Stimulated activated CD8-positive, alpha-beta memory T cell treated with anti-CD3 and anti-CD28 coated beads, Interleukin-15, amount 100 ng/mL, for 48 hours (primary cell): ENCODE measurements at places on chromosomes 1 and 21.

DNA sequence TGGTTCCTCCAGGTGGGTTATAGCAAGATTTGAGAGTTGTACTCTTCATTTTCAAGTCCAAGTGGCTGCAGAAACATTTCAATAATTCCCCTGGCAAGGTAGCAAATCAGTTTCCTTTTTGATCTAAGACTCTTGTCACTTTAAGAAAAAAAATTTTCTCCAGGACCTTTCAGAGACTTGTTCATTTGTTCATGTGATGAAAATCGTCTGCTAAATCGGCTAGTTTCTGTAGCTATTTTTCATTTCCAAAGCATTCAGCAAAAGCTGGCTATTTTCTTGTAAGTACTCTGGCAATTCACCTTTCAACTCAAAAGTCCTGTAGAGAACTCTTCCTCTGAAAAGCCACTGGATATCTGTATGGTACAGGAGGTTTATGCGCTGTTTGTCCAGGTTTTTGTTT lies 93.5 kb downstream of the LTN1 start:
- DNase-seq: no peak

- no peak for DNase-seq
Measured at GRCh38 chr1:241457421-241457820, 62.1 kb downstream of the FH start.

DNA sequence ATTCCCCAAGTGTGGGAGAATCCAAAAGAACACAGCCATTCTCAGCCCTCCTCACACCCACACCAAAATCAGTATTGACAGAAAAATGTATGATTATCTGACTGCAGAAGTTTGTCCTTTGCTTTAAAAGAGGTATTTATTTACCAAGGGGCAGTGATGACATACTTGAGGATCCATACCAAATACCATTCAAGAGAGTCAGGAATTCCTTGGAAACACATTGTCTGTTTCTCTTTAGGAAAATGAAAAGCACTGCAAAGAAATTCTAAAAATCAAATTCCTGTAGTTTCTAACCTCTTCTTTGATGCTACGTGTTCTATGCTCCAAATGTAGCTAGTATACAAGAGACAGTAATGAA lies 509.6 kb upstream of the CXADR start:
- DNase-seq: no peak

GRCh38 chr1:11475748-11476147 lies 3.2 kb upstream of the DISP3 start:
- no peak for DNase-seq

DNA sequence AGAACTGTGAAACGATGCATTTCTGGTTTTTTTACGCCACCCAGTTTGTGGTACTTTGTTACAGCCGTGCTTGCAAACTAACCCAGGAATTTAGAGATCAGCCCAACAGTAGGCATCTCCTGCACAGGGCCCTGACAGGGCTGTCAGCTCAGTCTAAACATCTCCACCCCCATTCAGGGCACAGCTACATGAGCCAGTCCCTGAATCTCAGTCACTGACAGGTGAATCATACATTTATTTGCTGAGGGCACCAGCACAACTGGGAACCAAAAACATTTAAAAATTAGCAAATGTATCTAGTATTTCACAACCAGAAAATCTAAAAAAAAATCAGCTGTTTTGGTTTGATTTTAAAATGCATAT lies 30.7 kb downstream of the PRDX6 start:
- no peak for DNase-seq

DNA sequence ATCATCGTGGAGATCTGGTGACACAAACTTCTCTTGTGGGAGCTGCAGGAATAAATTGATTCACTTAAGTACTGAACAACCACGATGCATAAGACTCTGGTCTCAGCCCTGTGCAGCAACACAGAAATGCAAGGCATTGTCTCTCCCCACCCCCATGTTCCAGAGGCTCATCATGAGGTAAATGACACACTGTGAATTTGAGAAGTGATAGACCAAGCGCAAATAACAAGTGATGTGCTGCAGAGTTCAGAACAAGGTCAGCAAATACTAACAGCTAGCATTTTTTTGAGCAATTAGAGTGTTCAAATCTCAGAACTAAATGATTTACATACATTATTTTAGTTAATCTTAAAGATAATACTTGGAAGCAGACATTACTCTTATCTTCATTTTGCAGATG lies 223.7 kb downstream of the SEC16B start:
- no peak for DNase-seq

- DNase-seq: no peak
Measured at GRCh38 chr1:11999236-11999635, 19.0 kb downstream of the MFN2 start.

GRCh38 chr1:151815716-151816327 lies 10.6 kb upstream of the LINGO4 start:
- no peak for DNase-seq

DNA sequence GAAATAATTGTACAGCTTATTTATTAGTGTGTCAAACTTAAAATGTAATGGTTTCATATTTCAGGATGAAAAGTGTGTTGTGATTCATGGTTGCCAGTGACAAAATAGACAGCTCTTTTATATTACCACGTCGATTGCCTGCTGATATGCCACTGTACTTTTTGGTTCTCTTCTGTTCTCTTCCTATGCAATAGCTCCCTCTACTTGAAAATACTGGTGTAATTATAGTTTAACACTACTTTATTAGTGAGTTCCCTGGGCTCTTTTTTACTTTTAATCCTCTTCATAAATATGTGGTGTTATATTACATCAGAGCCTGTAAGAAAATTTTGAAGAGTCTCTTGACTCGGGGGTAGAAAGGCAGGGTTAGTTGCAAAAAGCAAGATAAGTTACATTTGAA lies 111.3 kb downstream of the PATJ start:
- DNase-seq: no peak

DNA sequence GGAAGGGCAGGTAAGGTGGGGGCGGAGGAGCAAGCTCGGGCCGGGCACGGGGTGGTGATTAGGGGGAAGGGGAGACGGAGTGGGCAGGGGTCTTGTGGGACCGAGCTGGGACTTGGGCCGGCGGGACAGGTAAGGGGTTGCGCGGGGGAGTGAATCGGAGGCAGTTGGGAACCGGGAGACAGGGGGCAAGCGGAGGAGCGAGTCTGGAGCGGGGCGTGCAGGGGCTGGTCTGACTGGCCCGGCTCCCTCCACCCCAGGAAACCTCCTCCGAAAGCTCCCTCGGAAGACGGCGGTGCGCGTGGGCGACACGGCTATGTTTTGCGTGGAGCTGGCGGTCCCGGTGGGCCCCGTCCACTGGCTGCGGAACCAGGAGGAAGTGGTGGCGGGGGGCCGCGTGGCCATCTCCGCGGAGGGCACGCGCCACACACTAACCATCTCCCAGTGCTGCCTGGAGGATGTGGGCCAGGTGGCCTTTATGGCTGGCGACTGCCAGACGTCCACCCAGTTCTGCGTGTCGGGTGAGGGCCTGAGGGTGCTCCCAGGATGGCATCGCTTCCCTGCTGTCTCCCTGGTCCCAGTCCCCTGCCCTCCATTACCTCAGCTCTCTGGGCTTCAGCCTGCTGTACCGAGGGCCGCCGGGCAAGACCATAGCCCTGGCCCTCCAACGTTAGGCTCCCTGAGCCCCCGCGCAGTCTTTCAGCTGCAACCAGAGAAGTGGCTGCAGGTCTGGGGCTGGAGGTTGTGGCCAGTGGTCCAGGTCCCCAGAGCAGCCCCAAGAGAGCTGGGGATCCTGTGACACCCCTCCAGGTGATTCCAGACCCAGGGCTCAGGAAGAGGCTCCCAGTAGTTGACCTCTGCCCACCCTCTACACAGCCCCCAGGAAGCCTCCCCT lies 6.3 kb downstream of the OBSCN start:
- DNase-seq: no peak

- DNase-seq: no peak
Measured at GRCh38 chr1:234307726-234308125, 65.5 kb upstream of the COA6 start.

GRCh38 chr1:27887215-27888021 lies 15.1 kb downstream of the THEMIS2 start:
- no peak for DNase-seq

GRCh38 chr1:53060579-53060978 lies 1.4 kb upstream of the PODN start:
- no peak for DNase-seq

GRCh38 chr1:36359383-36359782 lies 26.3 kb downstream of the STK40 start:
- no peak for DNase-seq

DNA sequence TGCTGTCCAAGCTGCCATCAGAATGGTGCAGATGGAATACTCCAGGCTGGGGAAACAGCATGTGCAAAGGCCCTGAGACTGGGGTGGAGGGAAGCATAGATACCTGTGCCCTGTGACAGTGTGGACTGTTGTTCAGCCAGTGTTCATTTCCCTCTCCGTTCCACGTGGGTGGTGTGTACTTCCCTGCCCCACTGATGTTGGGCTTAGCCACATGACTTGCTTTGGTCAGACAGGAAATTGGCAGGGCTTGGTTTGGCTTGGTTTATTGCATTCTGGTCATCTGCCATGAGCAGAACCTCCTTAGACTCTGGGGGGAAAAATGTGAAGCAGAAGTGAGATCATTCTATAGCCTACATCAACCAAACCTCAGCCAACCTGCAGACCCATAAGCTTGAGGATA lies 102.4 kb upstream of the IGSF21 start:
- DNase-seq: no peak

- DNase-seq: no peak
Measured at GRCh38 chr1:225820522-225821120, 10.7 kb downstream of the EPHX1 start.

DNA sequence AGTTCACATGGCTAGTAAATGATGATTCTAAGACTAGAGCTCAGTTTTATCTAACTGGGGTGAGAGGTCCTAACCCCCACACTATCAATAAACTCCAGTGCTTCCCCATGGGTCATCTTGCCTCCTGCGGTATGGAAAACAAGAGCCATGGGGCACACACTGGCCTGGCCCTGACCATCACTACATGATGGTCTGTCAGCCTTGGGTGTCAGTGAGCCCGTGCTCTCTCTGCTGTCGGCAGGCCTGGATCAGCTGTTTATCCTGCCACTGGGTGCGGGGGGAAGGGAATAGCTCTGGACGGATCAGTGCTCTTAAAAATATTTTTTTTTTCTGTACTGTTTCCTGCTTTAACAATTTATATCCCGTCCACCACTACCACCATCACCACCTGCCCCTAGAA lies 255.0 kb upstream of the ADGRL2 start:
- DNase-seq: no peak

GRCh38 chr1:219461981-219462400 lies 150.9 kb downstream of the ZC3H11B start:
- DNase-seq: no peak

DNA sequence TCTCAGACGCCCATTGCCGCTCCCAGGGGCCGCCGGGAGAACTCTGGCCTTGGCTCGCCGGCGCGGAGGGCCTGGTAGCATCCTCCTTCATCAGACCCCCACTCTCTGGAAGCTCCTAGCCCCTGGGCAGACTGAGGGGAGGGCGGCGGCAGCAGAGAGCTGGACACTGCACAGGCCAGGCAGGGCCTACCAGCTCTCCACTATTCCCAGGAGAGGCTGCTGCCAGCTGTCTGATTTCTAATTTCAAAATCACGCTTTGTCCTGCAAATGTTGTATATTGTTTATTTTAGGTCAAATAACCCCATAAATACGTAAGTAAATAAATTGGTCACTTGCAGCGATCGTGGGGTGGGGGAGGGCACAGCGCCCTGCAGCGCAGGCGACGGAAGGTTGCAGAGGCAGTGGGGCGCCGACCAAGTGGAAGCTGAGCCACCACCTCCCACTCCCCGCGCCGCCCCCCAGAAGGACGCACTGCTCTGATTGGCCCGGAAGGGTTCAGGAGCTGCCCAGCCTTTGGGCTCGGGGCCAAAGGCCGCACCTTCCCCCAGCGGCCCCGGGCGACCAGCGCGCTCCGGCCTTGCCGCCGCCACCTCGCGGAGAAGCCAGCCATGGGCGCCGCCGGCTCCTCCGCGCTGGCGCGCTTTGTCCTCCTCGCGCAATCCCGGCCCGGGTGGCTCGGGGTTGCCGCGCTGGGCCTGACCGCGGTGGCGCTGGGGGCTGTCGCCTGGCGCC lies at the start of gene MTARC1:
Gene MTARC1 (plus strand): TSS at position 577 of the 732 bp plus-strand sequence. CDS start 32 bp downstream, at position 609.
- DNase-seq: no peak

GRCh38 chr1:187999973-188000372 lies 1171.2 kb downstream of the PLA2G4A start:
- no peak for DNase-seq

- no peak for DNase-seq
Measured at GRCh38 chr1:60924964-60925798, 157.2 kb upstream of the NFIA start.

GRCh38 chr21:35232545-35233176 lies 183.6 kb upstream of the RUNX1 start:
- DNase-seq: no peak

- no peak for DNase-seq
Measured at GRCh38 chr1:78283691-78284090, 207.1 kb upstream of the PTGFR start.

GRCh38 chr1:76690766-76691165 lies 176.5 kb upstream of the ST6GALNAC5 start:
- DNase-seq: no peak

- no peak for DNase-seq
Measured at GRCh38 chr1:97920276-97920831, 480 bp downstream of the DPYD start.

- no peak for DNase-seq
Measured at GRCh38 chr1:116288201-116288598, 84.8 kb upstream of the ATP1A1 start.

- DNase-seq: no peak
Measured at GRCh38 chr1:9836632-9836960, 12.8 kb upstream of the CLSTN1 start.

GRCh38 chr1:145545055-145545454 lies 62.7 kb upstream of the GPR89A start:
- DNase-seq: no peak

GRCh38 chr1:102896286-102896685 lies 212.0 kb downstream of the COL11A1 start:
- no peak for DNase-seq

- no peak for DNase-seq
Measured at GRCh38 chr1:245621589-245621988, 466.8 kb downstream of the KIF26B start.

DNA sequence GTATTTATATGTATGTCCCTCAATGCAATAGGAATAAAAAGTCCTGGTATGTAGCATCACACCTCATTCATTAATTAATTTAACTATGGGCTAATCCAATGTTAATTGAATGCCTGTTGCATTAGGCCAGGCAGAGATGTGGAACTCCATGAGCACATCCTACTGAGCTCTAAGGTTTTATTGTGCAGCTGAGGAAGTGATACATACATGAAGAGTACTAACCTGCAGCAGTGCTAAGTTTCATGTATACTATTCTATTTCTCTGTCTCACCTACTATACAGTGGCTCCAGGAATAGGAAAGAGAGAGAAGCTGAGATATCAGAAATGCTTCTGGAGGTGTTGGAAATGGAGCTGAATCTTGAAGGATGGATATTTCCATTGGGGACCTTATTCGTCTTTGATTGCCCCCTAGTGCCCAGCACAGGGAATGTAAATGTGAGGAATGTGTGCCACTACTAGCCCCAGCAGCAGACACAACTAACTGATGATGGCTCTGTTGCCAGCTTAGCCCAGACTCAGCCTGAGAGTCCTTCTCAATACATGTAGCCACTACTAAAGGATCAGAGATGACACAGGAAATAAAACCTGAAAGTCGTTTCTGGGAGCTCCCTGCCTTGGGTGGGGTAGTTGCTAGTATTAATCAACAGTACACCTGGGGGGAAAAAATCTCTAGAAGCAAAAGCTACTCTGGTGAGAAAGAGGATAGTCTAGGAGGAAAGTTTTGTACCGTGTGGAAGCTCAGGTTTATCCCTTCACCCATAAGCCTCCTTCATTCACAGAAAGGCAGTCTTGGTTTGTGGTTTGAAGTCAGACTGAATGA lies 173.3 kb upstream of the FOXD3 start:
- DNase-seq: no peak
